ENCODE measurements at places on chromosomes 5 and 9.
A peak's percentile ranks its signal among the peaks of the same experiment; 100 is the strongest.

DNA sequence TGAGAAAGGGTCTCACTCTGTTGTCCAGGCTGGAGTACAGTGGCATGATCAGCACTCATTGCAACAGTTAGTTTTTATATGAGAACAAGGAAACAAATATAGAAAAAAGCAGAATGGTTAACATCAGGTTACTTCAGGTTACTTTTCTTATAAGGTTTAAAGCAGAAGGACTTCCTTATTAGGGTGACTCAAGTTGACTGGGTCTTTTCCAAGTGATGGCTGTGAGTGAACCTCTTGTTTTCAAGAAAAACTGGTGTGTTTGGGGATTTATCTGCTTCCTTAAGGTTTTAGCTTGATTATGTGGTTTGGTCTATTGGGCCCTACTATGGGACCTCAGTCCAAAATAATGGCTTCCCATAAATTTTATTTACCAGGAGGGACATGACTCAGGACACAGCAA is 99.2 kb downstream of the ARRDC3 start:
- no peak for DNase-seq

DNA sequence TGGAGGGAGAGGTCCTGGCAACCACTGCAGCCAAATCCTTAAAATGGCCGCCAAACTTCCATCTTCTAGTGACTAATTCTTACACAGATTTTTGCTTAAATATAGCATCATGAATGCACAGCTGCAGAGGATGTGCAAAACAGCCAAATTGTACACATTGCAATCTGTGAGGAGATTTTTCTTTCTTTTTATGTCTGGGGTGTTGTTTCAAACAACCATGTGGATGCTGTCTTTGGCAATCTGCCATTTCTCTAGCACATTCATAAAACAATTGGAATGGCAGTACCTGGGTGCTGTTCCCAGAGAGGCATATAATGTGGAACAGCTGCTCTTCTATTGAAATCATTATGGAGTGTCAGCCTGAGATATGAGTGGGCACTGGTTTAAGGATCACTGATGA is 1082.9 kb upstream of the SEMA6A start:
- no peak for DNase-seq

DNA sequence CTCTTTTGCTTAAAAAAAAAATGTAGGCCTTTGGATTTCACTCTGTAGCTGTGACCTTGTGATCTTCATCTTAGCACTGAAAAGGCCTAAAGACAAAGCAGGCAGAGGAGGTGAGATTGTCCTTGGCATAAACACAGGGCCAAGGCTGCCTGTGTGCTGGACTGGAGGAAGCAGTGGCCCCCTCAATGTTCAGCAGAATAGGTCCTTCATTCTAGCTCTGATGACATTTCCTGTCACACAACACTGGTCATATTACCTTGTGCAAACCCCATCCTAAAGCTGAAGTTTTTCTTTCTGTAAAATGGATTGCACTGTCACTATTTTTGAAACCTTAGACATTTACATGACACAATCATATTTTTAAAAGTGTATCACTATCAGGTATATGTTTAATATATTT is 147.4 kb downstream of the INSYN2B start:
- no peak for DNase-seq

- no peak for DNase-seq
Measured at GRCh38 chr9:76729980-76730737, 34.1 kb upstream of the PCA3 start.

DNA sequence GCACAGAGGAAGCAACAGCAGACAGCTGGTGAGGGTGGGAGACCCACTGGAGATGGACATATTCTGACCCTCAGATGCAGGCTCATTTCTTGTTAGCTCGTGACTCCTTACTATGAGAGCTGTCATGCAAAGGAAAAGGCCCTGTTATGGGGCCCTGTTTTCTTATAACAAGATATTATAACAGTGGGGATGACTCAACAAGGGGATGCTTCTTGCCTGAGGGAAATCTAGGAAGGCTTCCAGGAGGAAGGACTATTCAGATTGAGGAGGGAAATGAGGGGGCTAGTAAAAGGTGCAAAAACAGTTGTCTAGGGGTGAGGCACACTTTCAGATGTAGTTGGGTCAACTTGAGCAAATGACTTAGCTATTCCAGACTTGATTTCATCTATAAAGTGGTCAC is 83.0 kb downstream of the DAB2IP start:
- no peak for DNase-seq

DNA sequence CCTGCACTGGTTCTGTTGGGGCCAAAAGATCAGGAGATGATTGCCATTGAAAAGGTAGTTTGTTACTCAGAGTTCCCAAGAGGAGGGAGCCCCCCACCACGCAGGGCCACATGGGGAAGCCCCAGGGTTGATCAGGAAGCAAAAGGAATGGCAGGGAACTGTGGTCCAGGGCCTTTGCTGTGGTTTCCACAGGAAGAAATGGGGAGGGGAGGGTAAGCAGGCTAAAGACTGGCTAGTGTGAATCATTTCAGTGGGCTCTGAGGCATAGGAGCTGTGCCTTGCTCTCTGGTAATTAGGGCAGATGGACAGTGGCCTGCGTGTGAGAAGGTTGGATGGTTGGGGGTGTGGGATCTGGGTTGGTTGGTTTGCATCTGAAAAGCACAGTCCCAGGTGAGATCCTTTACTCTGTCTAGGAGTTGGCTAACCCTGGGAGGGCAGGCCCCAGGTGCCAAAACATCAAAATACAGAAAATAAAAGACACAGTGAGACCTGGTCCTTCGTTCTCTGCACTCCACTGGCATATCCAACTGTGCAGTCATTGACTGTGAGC is 66.1 kb downstream of the PTPDC1 start:
- no peak for DNase-seq

DNA sequence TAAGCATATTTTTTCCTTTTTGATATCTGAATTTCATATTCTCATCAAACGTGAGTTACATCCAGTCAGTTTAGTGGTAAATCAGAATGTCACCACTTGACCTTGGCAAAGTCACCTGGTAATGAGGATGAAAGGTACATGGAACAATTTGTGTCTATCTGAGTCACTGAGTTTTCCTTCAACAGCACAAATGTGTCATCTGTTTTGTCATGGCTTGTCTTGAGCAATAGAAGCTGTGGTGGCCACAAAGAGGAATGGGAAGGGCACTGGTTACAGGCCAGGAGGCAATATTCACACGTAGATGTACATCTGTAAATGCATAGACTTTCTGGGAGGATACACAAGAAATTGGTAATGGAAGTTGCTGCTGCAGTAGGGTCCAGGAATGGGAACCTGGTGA is 8.4 kb upstream of the ZNF474 start:
- no peak for DNase-seq

DNA sequence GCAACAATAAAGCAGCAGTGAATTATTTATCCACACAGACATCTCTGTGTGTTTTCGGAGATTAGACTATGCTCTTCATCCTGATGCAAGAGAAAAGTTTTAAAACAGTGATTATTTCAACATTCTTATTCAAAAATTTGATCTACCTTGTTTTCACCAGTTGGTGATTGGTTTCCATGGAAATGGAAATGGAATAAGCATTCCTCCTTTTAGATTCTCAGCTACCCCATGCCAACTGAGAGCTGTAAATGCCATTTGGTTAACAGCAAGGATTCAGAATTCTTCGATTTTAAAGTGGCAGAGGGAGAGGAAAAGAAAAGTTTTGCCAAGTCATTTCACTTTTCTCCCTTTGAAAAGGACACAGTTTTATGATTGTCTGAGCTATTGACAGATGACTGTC is 154.7 kb downstream of the PCSK5 start:
- DNase-seq, result no peak

DNA sequence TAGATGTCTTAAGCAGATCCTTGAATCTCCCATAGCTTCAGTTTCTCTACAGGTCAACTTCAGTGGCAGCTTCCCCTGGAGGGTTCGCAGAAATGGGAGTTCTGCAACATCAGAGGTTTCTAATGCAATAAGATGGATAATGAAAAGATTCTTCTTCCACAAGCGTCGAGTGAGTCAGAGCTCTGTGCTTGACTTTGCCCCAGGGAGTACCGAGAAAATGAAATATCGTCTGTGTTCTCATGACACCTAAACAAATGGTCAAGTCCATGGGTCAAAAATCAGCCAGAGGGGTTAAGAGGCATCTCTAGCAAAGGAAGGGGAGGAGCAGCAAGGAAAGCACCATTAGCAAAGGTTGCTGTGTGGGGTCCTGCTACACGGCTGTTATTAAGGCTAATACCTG is 3.2 kb upstream of the ADRA1B start:
- DNase-seq, result no peak

- DNase-seq, result peak; percentile 66
Measured at GRCh38 chr9:79572608-79573411, 1.0 kb downstream of the TLE4 start.

DNA sequence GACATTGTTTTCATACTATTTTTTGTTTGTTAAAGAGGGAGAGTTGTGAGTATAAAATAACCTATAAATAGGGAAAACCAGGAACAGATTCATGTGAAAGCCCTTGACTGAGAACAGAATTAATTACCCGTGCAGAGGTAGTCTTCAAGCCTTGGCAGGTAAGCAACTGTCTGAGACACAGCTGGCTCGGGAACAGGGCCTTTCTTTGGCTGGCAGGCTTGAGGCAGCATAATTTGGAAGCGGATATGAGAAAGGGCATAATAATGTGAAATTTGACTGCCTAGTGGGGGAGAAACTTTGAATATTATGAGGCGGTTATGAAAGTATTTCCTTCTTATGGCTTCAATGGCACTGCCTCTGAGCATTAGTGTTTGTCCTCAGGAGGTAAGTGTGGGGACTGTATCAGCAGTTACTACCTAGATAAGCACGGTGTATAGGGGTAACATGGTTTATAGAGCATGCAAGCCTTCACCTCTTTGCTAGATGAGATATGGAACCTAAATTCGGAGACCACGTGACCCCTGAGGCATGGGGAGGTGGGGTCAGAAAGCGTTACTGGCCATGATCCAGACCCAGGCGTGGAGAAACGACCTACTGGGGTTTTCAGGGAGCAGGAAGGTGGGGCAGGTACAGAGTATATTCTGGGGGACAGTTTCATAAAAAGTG is 210.2 kb upstream of the GAS1 start:
- no peak for DNase-seq

DNA sequence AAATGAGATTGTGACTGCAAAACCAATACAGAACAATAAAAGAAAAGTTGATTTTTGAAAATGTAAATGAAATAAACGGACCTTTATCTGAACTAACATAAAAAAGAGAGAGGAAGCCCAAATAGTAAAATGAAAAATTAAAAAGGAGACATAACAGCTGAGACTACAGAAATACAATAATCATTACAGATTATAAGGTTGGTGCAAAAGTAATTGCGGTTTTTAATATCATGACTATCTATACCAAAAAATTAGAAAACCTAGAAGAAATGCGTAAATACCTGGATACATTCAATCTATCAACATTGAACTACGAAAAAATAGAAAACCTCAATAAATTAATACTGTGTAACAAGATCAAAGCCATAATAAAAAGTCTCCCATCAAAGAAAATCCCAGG is 71.9 kb upstream of the SLCO6A1 start:
- DNase-seq, result no peak

DNA sequence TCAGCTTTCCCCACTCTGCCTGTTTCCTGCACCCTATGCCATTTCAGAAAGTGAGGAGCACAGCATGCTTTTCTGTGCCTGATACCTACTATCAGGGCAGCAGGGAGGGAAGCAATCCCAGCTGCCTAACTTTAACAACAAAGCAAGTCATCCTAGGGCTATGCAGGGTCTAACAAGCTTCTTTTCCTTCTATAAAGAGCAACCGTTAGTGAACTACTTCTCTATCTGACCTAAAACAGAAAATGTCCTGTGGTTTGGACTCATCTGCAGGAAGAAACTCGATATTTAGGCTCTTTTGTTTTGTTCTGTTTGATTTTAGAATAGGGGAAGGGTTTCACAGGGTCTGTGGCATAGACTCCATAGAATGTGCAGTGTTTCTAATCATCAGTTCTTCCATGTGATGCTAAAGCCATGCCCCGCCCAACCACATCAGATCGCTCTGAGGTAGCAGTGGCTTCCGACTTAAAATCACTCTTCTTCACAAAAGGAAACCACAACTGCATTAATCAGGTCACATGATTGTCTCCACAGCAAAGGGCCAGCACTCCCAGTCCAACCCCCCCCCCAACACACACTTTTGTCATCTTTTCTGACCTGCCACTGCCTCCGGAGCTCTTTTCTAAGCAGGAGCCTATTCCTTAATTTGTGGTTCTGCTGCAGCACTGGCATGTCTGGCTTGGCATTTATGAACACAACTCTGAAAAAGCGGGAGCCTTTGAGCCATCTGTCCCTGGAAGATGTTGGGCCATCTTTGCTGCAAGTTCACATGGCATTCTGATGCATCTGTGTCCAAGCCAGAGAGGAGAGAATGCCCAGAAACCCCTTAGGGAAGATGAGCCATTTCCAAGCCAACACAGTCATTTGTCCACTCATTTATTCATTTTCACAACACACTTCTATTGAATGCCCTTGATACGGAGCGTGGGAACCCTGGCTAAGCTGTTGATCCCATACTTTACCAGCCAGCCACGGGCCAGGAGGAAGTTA is 71.6 kb downstream of the CFAP90 start:
- peak; percentile 19 for DNase-seq

DNA sequence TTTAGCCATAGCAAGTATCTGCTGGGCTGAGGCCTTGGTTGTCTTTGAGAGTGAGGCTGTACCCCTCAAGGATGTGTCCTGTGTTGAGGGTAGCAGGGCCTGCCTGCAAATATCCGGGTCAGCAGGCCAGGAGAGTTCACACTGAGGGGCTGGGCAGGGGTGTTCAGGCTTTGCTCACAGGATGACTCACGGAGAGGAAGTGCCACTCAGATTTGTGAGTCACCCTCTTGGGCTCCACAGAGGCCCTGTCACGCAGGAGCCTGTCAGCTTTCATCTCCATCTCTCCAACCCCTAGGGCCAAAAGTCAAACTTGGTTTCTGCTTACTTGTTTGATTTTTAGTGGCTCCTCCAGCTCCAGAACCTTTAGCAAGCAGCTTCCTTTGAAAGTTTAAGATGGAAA is 211.5 kb downstream of the SEC61B start:
- DNase-seq, result peak; percentile 69

DNA sequence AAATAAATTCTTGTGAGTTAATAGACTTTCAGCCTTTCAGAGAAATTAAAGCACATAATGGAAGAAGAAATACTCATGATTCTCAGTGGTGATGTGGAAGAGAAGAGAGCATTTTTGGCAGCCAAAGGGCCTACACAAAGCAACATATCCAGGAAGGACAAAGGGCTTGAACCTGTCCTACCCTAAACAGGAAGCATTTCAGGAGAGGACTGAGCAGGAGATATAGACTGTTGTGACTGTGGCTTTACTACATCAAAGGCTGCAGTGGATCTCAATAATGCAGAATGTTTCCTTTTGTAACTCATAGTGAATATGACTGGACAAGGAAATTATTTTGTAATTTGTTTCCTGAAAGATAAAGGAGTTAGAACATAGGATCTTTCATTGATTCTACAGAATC is 1.3 kb upstream of the PARP8 start:
- DNase-seq, result no peak

Data from GM13977 (cell line).